Sciatic nerve (tissue), 2 donors: ENCODE measurements at places on chromosomes 3 and 15. TPM values are rescaled to one million over a fixed set of nuclear protein-coding genes. Genes with fewer than 3 reads are reported as not detected.

CHDH gene
- total RNA-seq = 7.3 TPM

ACTC1 gene
- total RNA-seq = 0.94 TPM

SUCNR1 gene
- total RNA-seq = 2.5 TPM

MYLK gene
- 51.1 TPM for total RNA-seq

CLEC3B gene
- 105 TPM for total RNA-seq

IGF2BP2 gene
- total RNA-seq = 52.2 TPM

CYP8B1 gene
- not detected for total RNA-seq

CD80 gene
- 1.6 TPM for total RNA-seq

FRMD4B gene
- total RNA-seq = 48.6 TPM

FBLN2 gene
- 236 TPM for total RNA-seq

NDN gene
- 44.6 TPM for total RNA-seq

NSUN3 gene
- total RNA-seq = 14.0 TPM

ECE2 gene
- total RNA-seq = not detected

ADGRG7 gene
- total RNA-seq = not detected
